Right hindlimb (tissue), 1 donor: ENCODE measurements at places on chromosomes 7 and 10.

- peak; percentile 47 for DNase-seq
These were observed 951.6 kb downstream of the ANKRD7 start for GRCh38 chr7:119175911-119176627.

- no peak for DNase-seq
These were observed 116.2 kb downstream of the SND1 start for GRCh38 chr7:127768241-127768640.

GRCh38 chr7:150823043-150823442 is 22.5 kb downstream of the TMEM176A start:
- no peak for DNase-seq

- no peak for DNase-seq
These were observed 8.2 kb upstream of the RBP3 start for GRCh38 chr10:47339759-47340607.

- DNase-seq: no peak
These were observed 211.0 kb upstream of the KLF14 start for GRCh38 chr7:130944997-130945396.

GRCh38 chr10:7188456-7189050 is 222.3 kb downstream of the SFMBT2 start:
- DNase-seq: no peak

GRCh38 chr7:34333925-34334324 is 324.1 kb upstream of the NPSR1 start:
- no peak for DNase-seq

DNA sequence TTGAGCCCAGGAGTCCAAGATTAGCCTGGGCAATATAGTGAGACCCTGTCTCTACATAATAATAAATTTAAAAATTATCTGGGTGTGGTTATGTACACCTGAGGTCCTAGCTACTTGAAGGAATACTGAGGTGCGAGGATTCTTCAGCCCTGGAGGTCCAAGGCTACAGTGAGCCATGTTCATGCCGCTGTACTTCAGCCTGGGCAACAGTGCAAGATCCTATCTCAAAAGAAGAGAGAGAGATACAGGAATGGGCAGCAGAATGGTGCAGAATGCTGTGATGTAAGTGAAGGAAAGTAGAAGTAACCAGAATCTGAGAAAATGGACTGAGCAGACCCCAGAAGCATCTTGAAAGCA is 62.7 kb upstream of the EXOC4 start:
- no peak for DNase-seq

DNA sequence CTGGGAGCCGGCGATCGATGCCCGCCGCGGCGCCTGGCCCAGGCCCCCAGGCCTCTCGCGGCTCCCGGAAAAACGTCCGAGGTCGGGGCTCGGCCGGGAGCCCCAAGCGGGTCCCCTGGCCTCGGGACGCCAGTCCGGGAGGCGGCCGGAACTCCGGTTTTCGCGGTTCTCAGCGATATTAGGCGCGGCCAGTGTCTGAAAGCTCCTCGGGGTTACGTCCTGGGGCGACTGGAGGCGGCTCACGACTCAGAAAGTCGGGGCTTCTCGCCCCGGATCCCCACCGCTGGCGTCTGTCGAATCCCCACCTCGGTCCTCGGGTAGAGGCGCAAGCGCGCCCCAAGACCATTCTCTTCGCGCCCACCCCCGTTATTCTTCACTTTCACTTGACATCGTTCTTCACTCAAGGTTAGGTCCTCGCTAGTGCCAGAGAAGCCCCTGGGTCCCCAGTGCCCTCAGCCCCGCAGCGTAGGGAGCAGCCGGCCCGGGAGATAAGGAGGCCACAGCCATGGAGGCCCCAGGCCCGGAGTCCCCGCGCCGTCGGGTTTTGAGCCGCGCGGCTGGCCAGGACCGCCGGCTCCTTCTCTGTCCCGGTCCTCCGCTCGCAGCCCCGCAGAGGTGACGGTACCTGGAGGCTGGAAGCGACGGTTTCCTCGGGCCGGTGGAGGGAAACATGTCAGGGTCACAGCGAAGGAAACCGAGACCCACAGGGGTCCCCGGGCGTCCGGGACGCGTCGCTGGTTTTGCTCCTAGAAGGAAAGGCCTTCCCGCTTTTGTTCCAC is 35.2 kb upstream of the EBLN1 start:
- peak; percentile 58 for DNase-seq

DNA sequence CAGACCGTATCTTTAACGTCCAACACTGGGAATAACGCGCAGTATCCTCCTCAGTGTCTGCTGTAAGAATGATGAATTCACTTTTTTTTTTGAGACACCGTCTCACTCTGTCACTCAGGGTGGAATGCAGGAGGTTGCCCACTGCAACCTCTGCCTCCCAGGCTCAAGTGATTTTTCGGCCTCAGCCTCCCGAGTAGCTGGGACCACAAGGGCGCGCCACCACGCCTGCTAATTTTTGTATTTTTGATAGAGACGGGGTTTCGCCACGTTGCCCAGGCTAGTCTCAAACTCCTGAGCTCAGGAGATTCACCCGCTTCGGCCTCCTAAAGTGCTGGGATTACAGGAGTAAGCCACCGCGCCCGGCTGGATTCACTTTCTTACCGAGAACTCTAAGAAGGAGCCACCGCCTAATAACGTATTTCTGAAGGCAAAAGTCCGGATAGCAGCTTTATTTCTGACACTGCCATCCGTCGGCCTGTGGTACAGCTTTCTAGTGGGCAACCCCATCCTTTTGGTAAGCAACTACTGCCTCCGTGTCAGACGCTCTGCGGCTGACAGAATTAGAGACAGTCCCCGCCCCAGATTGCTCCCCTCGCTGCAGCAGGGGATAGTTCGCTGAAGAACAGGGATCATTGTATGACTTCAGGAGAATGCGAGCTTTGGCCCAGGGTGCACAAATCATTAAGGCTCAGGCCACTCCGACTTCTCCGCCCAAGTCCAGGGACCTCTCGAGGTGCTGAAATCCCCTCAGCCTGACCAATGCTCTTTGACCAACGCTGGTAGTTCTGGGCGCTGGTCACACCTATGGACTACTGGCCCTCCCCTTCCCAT is 662 bp downstream of the POLR3A start:
- DNase-seq: no peak

DNA sequence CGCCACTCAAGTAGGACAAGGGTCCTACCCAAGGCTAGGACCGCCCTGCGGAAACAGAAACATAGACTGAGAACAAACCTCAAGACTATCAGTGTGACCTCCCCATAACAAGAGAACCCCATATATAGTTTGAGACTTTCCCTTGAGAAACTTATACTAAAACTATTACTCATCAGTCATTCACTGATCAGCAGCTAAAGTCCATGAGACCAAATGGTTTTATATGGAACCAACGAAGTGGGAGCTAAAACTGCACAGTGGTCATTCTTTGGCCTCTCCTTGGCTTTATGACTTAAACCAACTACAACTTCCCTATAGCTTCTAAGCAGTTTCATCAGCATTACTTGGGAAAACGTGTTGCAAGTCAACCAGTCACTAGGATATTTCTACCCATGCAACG is 13.7 kb upstream of the ZSCAN21 start:
- DNase-seq: no peak

GRCh38 chr7:88452646-88453045 is 146.0 kb upstream of the STEAP4 start:
- DNase-seq: no peak

DNA sequence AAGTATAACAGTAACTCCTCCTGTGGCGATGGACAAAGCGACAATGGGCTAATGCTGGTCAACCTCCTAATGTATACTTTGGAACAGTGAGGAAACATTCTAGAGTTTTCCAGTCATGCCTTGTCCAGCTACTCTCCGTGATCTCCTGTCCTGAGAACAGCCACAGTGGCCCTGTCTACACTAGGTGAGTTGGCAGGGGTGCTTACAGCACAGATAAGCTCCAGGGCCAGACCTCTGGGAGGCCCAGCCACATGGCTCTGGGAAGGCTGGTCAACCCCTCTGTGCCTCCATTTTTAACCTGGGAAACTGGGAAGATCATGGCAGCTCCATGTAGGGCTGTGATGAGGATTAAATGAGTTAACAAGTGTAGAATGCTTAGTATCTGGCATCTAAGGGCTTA is 57.0 kb downstream of the CLEC2L start:
- no peak for DNase-seq

GRCh38 chr10:51318399-51319172 is 244.3 kb downstream of the PRKG1 start:
- no peak for DNase-seq

DNA sequence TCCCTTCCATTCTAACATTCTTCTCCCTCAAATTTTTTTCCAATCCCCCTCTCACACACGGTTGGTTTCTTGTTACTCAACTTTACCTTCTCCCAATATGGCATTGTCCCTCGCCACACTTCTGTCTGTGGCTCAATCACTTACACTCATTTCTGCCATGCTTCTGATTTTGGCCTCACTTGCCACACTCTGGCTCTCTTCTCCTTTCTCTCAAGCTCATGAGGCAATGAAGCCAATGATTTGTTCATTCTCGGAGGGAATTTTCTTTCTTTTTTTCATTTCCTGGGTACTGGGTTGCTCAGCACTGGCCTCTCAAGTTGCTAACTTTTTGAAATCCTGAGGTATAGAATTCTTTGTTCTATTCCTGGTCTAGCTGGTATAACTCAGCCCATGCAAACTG is 4.0 kb upstream of the MYOZ1 start:
- DNase-seq: no peak

- no peak for DNase-seq
These were observed 143.2 kb downstream of the WNT2 start for GRCh38 chr7:117179701-117180100.

DNA sequence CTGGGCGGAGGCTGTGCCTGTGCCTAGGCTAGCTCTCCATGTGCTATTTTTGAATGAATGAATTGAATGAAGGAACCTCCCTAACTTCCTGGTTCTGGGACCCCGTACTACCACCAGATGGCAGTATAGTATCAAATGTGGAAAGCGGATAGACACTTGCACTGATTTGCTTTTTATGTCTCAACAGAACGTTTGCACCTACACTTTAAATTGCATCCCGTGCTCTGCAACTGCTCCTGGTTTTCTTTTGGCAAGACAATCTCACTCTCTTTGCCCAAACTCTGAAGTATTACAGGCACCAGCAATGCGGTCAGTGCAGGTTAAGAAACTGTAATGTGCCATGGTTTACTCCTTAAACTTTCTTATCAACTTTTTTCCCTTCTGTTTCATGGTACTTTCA is 6.5 kb downstream of the FZD8 start:
- peak; percentile 72 for DNase-seq

- no peak for DNase-seq
These were observed 717.3 kb downstream of the XPNPEP1 start for GRCh38 chr10:109205929-109206585.

DNA sequence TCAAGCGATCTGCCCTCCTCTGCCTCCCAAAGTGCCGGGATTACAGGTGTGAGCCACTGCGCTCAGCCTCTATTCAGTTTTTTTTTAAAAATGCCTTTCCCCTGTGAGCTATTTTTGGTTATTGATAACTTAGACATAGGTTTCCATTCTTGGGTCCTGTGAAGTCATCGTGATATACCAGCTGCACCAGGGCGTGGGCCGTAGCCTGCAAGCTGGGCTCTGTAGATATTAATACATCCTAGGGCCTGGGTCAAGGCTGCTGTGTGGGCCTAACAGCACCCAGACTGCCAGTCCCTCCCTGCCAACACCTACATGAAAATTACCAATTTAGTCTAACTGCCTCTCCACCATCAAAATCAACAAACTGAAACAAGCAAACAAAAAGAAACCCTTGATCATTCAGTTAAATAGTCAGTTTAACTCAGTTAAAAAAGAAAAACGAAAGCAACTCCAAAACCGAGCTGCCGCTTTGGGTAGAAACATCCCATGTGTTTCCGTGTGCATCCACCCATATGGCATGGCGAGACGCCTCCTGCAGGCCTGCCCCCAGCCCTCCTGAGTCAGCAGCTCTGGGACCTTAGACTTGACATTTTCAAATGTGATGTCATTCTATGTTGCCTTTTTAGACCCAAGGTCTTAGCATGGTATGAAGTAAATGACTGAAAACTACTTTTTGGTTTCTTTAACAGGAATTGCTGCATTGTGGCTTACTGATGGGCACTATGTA is 330.2 kb downstream of the GLRX3 start:
- no peak for DNase-seq

GRCh38 chr7:78072201-78072590 is 273.6 kb downstream of the PHTF2 start:
- DNase-seq: no peak

GRCh38 chr7:35248576-35249536 is 5.0 kb downstream of the TBX20 start:
- no peak for DNase-seq

DNA sequence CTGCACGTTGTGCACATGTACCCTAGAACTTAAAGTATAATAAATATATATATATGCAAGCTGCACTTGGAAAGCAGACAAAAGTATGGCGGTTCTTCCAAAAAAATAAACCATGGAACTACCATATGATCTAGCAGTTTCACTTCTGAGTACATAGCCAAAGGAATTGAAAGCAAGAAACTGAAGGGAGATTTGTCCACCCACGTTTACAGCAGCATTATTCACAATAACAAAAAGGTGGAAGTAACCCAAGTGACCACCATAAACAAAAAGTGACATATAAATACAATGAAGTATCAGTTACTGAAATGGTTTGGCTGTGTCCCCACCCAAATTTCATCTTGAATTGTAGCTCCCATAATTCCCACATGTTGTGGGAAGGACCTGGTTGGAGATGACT is 525.3 kb upstream of the CELF2 start:
- DNase-seq: no peak

GRCh38 chr10:97210543-97210960 is 24.8 kb upstream of the SLIT1 start:
- DNase-seq: peak; percentile 67

GRCh38 chr7:91566402-91566732 is 302.1 kb downstream of the FZD1 start:
- DNase-seq: no peak

DNA sequence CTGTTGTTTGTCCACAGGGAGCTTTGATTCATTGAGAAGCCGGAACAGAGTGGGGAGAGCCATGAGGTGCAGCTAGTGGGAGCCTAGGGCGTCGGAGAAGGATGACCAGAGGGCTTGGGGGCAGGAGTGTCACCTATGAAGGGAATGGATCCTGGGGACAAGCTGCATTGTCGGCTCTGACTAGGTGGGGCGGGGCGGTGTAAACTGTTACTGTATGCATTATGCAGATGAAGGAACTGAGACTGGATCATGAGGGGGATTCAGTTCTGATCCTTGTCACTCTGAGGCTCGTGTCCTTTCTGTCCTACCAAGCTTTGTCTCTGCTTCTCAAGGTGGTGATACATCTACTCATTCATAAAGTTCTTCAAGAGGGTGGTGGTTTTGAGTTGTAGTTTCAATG is 39.9 kb upstream of the MMD2 start:
- no peak for DNase-seq

- no peak for DNase-seq
These were observed 74.0 kb upstream of the EN2 start for GRCh38 chr7:155383756-155384491.

DNA sequence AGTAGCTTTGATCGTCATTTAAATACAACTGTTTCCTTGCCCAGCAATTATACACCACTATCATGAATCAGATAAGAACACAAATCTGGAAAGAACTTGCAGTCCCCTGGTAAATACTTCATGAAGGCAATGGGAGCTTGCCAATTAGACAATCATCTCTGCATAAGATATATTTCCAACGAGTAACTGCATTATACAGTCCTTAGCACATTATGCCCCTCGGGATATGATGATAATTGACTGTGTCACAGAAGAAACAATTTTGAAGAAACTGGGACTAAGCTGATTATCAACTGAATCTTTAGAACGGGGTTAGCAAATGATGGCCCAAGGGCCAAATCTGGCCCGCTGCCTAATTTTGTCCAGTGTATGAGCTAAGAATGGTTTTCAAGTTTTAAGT is 155.7 kb downstream of the TRIL start:
- no peak for DNase-seq
